AG09319 (cell line): ENCODE measurements at places on chromosomes 3 and 15.

DNA sequence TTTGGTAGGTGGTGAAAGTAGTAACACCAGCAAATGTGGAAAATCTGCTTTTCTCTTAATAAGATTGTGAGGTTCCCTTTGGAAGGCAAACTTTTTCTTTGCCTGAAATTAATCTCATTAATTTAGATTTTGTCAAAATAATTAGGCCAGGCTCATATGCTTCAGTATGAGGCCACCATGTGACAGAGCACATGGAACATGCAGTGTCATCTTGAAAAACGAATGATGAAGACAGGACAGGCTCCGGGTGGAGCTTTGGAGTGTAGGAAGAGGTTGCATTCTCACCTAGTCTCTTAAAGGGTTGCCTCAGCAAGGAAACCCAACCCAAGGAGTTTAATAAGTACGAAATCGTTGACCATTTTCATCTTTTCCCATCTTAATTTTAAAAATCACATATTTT, 18.6 kb upstream of the LZTFL1 start:
- DNase-seq = no peak

GRCh38 chr15:44836094-44836493, 99.8 kb downstream of the TRIM69 start:
- DNase-seq = no peak

GRCh38 chr15:79065706-79066376, 24.7 kb downstream of the RASGRF1 start:
- no peak for DNase-seq

- DNase-seq = no peak
Observed at GRCh38 chr3:150978566-150979148, 6.1 kb upstream of the CLRN1 start.

- DNase-seq = no peak
Observed at GRCh38 chr15:101211897-101212296, 40.0 kb downstream of the CHSY1 start.

GRCh38 chr3:39934696-39935095, 125.3 kb downstream of the MYRIP start:
- DNase-seq = no peak

DNA sequence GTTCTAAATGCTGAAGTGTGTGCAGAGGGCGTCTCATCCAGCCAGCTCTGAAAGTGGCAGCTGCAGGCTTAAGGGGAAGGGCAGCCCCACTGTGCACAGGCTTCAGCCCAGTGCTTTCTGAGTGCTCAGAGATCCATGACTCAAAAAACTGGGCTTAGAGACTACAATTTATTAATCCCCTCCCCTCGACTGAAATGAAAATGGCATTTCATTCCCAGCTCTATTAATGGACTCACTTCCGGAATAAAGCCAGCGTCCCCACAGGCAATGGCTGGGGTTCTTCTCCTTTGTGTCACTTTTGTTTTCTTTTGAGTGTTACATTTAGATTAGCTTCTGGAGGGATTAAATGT, 55.5 kb upstream of the PLXNA1 start:
- no peak for DNase-seq
